EL (cell line): ENCODE measurements at places on chromosomes 2 and 18.

DNA sequence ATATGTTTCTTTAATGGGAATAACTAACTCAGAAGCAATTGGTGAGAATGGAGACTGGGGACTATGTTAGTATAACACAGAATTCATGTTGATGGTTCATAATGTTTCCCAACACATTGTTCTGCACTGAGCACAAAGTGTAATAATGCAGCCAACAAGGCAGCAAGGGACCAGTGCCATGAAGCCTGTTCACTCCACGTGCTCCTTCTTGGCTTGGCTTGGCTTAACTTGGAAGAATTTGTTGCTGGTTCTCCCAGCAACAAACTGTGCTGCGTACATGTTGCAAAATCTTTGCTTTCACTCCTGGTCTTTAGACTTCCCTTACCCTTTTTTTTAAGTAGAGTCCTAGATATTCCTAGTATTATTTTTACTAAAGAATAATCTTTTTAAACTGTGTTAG lies 129.7 kb downstream of the MAP3K20 start:
- DNase-seq = no peak

DNA sequence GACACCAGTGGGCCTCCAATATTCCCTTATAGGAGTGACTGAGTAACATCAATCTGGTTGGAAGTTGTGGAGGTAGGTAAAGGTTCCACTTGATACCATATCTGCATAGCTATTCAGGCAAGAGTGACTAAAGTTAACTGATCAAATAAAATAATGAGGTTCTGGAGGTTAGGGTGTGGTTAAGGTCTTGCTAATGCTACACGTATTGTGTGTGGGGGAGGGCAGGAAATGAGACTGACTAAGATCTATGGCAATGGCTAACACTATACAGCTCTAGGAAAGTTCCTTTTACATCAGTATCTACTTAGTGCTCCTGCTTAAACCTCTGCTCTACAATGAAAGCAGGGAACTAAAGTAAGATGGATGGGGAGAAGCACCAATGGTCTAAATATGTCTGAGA lies 149.1 kb upstream of the MGAT5 start:
- DNase-seq = no peak

DNA sequence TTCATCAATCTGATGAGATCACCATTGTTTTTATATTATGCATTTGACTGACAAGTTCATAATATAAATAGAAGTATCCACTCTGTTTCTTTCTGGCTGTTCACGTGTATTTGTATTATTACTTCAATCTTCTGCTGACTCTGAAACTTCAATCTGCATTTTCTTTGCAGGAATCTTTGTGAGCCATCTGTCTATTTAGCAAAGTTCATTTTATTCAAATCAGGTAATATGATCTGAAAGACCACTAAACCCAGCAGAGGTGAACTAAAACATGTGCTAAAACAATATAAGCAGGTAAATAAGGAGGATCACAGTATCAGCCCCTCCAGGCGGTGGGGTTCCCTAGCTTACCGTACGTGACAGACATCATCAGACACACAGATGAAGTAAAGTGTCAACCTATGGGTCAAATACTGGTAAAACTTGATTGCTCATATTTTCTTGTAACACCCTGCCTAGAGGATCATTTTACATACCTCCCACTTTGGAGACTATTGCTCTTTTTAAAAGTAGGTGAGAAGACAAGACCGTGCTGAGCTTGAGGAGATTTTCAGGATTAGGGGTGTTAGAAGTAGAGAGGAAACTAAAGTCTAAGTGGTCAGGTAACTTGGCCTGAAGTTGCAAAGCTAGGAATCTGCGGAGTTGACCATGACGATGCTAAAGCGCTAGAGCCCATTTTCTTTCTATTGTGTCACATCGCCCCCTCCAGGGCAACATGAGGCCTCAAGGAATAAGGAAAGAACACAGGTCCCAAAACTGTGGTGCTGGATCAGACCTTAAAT lies 9.0 kb downstream of the DTNB start:
- DNase-seq = peak; percentile 40

DNA sequence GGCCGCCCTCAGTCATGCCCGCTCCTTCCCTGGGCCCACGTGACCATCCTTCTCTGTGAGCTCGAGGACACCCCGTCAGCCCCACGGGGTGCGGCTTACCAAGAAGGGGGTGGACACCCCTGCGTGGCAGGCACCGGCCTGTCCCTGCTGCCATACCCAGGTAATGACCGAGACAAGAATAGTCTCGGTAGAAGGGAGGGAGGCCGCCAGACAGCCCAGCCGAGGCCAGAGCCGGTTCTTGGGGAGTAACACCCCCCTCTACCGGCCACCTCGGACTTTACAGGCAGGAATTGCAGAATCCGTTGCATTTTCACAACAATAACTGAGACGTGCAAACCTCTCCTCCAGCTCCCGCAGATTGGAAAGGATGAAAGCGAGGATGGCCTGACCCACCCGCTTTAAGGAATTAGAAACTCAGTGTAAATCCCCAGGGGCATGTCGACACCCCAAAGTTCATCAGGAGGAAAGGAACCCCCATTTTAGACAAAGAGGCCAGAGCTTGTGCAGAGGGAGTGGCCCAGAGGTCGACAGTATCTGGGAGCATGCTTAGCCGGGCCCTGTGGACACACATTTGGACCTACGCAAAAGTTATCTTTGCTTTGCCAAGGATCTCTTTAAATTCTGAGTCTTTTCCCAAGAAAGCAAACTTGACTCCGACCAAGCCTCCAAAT lies 60.1 kb upstream of the GLI2 start:
- DNase-seq = peak; percentile 72

DNA sequence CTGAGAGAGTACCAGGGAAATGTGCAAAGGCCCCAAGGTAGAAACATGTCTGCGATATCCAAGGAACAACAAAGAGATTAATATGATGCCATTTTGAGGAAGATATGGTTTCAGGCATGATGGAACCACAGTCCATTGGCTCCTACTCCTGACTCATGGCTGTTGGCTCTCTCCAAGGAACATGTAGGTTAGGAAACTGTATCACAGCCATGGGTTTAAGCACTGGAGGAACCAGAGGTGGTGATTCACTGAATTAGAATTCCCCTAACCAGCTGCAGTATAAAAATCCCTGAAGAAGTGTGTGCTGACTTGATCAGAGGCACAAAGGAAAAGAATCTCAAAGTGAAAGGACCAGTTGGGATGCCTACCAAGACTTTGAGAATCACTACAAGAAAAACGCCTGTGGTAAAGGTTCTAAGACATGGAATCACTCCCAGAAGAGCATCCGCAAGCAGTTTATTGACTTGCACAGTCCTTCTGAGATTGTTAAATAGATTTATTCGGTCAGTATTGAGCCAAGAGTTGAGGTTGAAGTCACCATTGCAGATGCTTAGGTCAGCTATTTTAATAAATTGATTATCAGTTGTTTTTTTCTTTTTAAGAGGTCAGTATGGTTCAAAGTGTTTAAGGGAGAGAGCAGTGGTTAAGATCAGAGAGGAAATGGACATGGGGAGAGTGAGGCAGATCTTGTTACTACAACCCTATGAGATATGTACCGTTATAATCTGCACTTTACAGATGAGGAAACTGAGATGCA lies 110.7 kb upstream of the OTX1 start:
- DNase-seq = peak; percentile 86

GRCh38 chr18:77074431-77074830 lies 58.2 kb downstream of the MBP start:
- DNase-seq = no peak

GRCh38 chr2:7943446-7943845 lies 738.4 kb upstream of the ID2 start:
- no peak for DNase-seq

DNA sequence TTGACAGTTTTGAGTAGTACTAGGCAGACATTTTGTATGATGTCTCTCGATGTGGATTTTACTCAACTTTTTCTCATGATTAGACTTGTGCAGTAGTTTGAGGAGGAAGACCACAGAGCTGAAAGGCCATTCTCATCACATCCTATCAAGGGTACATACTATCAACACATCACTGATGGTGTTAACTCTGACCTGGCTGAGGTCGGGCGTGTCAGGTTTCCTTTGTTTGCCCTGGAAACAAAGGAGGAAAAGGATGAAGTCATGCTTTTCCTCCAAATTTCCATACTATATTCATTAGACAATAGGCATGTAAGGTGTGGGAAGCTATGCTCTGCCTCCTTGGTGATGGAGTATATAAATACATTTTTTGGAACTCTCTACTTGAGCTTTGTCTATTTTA lies 211.1 kb downstream of the DSEL start:
- no peak for DNase-seq

GRCh38 chr2:74008761-74009395 lies 24.2 kb downstream of the TET3 start:
- DNase-seq = no peak

- no peak for DNase-seq
These were observed 15.6 kb upstream of the OTOF start for GRCh38 chr2:26493566-26493965.

- peak; percentile 66 for DNase-seq
These were observed 378.6 kb upstream of the CWC22 start for GRCh38 chr2:180385601-180386201.

DNA sequence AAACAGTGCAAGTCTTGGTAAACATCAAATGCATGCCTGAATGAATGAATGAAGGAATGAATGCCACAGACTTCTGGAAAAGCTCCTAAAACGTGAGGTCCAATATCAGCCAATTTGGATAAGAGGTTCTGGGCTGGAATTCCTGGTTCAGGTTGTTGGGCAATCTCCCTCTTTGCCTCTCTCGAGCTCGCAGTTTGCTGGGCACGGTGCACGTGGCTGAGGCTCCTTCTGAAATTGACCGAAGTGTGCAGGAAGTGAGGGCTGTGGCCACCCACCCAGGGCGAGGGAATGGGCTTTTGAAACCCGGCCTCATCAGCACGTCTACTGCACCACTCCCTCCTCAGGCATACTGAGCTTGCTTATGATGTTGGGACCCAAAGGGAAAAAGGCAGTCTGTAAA lies 288.8 kb upstream of the HS6ST1 start:
- no peak for DNase-seq

GRCh38 chr2:186518945-186519344 lies 32.9 kb downstream of the ZC3H15 start:
- DNase-seq = peak; percentile 9

GRCh38 chr2:150485114-150485870 lies 2.2 kb downstream of the RND3 start:
- DNase-seq = peak; percentile 65

- no peak for DNase-seq
These were observed 556 bp downstream of the CYRIA start for GRCh38 chr2:16664809-16665747.

GRCh38 chr18:73739098-73739497 lies 408.5 kb downstream of the FBXO15 start:
- DNase-seq = no peak

DNA sequence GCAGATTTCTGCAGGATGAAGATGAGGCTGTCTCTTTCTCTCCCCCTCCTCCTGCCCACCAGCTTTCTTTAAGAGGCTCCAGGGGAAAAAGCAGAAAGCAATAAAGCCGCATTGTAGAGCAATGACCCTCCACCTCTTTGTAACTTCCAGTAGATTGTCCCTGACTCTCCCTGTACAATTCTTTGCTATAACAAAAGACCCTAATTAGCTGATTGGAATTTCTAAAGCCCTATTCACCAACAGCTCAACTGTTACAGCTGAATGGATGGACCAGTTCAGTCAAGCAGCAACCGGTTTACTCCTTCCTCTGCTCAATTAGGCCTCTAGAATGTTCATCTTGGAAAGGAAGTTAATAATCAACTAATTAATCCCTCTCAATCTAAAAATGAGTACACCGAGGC lies 301.0 kb downstream of the STK39 start:
- no peak for DNase-seq

- no peak for DNase-seq
These were observed 561.9 kb downstream of the GALR1 start for GRCh38 chr18:77811503-77811902.
